ENCODE measurements at places on chromosomes 12 and 14.

- DNase-seq = no peak
Observed at GRCh38 chr12:111426344-111427185, 20.8 kb downstream of the SH2B3 start.

DNA sequence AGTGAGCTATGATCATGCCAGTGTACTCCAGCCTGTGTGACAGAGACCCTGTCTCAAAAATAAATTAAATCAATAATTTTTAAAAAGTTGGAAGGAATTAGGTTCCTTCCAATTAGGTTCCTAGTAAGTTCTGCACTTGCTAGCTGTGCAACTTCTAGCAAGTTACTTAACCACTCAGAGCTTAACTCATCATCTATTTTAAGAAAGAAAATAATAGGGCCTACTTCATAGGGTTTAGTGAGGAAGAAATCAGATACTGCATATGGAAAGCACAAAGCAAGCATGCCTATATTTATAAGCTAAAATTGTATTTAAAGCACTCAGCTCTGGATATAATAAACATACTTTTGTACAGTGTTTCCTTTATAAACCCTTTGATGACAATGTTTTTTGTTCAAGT is 10.7 kb downstream of the FOXN3 start:
- no peak for DNase-seq

DNA sequence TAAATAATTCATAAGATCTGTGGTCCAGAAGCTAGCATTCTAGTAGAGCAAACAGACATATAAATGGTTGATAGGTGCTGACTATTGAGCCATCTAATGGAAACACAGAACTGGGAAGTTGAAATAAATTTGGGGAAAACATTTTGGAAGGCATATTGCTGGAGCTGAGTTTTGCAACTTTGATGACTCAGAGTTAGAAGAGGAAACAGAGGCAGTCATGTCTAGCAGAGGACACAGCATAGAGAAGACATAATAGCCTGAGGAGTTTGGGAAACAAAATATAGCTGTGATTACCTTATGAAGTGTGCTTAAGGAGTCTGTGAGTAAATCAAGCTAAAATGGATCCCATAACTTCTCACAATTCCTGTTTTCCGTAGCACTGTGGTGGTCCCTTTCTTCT is 86.9 kb upstream of the FLRT2 start:
- no peak for DNase-seq

GRCh38 chr12:110340706-110341105 is 59.7 kb downstream of the ATP2A2 start:
- no peak for DNase-seq

- no peak for DNase-seq
Observed at GRCh38 chr12:10136637-10137205, 6.7 kb upstream of the CLEC7A start.

DNA sequence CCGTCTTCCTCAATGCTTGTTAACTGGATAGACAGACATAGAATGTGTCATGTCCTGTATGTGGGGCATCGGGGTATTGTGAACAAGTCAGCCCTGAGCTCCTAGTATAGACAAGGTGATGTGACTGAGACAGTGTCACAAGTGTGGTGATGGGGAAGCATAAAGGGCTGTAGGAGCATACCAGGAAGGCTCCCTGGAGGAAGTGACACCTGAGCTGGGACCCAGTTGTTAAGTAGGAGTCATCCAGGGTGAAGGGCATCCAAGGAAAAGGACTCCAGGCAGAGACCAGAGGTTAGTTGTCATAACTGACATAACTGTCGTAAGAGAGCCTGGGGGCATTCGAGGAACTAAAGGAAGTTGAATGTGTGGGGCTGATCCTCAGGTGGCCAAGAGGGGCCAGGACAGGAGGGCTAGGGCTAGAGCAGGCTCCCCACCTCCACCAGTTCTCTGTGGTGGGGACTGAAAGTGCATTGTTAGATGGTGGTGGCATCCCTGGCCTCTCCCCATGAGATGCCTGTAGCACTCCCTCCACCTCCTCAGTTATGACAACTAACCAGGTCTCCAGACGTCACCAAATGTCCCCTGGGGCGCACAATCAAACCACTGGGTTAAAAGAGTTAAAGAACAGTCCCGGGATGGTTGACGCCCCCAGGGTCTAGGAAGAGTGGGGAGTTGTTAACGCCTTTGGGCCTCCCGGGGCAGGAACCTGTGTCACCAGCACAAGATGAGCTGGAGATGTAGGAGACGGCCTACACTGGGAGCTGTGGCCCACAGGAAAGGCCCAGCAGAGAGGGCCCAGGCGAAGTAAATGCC is 2.4 kb downstream of the FICD start:
- DNase-seq = no peak

DNA sequence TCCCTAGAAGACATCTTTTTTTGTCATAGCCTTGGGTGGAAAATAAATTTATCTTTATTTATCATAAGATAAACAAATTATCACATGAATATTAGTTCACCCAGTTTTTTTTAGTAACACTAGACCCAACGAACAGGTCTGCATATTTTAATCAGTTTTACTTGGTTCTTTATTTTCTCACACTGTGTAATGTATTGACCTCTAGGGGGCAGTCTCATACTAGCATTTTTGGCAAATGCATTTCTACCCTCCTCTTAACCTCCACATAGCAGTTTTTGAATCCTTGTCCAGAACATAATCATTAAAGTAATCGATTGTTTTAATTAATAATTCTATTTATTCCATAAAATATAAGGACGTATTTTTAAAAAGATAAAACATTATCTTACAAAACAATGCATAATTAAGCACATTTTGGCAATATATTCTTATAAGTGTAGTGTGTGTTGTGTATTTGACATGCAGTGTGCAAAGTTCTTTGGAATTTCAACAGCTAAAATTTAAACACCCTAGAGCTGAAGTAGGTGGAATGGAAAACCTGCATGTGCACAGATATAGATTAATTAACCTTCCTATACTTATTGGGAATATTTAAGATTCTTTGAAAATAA is 31.6 kb upstream of the PTPRQ start:
- DNase-seq = no peak

DNA sequence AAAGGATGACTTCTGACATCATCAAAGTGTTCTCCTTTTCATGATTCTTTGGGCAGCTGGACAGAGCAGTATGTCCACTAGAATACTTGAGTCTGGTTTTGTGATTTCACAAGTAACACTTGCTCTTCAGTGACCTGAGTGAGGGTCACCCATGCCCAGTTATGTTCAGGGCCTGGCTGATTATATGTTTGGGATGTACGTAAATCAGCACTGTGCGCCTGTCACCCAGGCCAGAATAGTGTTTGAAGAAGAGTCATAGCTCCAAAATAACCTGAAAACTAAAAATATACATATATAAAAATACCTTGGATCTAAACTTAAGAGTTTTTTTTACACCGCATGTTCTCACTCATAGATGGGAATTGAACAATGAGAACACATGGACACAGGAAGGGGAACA is 3.8 kb downstream of the BICD1 start:
- DNase-seq = no peak

DNA sequence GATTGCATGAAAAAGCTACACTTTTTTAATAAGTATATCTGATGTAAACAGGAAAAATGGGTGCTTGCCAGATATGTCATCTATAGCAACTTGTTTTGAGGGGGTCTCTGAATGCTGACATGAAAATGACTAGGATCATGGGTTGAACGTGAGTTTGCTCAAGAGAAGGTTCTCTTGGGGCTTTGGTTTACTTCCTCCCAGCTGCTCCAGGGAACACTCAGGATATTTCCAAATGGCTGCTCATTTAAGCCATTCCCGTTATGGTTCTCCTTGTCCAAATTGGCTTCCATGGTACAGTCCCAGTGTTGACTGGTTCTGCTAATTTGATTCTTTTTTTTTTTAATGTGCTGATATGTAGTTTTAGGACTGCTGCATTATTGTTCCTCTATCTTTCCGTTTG is 118.3 kb downstream of the ETV6 start:
- no peak for DNase-seq

DNA sequence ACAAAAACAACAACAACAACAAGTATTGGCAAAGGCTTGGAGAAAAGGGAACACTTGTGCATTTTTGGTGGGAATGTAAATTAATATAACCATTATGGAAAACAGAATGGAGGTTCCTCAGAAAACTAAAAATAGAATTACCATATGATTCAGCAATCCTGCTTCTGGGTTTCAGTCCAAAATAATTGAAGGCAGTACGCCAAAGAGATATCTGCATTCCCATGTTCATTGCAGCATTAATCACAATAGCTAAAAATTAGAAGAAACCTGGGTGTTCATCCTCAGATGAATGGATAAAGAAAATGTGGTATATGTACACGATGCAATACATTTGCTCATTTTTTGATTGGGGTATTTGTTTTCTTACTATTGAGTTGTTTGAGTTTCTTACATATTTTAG is 813.0 kb downstream of the NRXN3 start:
- no peak for DNase-seq

GRCh38 chr14:60862283-60862682 is 118.6 kb downstream of the TRMT5 start:
- no peak for DNase-seq

DNA sequence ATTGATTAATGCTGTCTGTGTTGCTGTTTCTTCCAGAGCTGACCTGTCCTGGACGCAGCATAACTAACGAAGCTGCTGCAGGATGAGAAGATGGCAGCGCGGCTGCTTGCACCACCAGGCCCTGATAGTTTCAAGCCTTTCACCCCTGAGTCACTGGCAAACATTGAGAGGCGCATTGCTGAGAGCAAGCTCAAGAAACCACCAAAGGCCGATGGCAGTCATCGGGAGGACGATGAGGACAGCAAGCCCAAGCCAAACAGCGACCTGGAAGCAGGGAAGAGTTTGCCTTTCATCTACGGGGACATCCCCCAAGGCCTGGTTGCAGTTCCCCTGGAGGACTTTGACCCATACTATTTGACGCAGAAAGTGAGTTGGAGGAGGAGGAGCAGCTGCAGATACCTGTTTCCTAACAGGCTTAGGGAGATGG is 71.7 kb downstream of the SCN8A start:
- no peak for DNase-seq

- DNase-seq = no peak
Observed at GRCh38 chr14:71206766-71207371, 299.6 kb downstream of the PCNX1 start.

- no peak for DNase-seq
Observed at GRCh38 chr12:57632073-57632957, 686 bp downstream of the B4GALNT1 start.

DNA sequence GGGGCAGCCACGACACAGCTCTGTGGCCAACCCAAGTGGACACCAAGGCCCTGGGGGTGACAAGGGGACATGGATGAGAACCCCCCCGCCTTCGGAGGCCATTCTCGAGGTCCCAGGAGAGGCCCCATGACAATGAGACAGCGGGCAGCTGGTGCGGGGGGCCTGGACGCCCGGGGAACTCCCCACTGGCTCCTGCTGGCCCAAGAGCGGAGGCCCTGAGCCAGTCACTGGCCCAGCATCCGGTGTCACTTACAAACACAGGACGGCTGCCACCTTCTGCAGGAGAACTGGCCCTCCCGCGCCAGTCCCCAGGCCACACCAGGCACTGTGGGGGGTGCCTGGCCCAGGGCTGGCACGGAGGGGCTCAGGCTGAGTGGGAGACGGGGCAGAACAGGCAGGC is 51.4 kb downstream of the NCOR2 start:
- DNase-seq = no peak

DNA sequence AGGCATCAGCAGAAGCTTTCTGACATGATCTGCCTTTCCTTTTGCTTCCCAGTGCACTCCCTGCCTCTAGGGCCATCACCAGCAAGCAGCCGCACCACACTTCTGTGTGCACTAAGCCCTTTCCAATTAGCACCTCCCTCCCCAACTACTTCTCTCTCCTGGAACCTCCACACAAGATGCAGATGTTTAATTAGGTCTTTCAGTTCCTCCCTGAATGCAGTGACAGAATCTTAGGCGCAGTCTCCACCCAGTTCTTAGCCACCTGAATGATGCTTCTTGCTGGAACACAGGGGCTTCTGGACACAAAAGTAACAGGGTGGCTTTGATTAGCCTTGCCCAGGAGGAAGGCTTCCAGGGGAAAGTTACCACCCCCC is 32.9 kb downstream of the NIN start:
- DNase-seq = no peak

GRCh38 chr12:131063413-131063812 is 109.7 kb downstream of the ADGRD1 start:
- DNase-seq = no peak

All from hippocampal formation (tissue), 2 donors.